ENCODE measurements at places on chromosomes 3 and 15. TPM values are rescaled to one million over a fixed set of nuclear protein-coding genes. Genes with fewer than 3 reads are reported as not detected.

DNA sequence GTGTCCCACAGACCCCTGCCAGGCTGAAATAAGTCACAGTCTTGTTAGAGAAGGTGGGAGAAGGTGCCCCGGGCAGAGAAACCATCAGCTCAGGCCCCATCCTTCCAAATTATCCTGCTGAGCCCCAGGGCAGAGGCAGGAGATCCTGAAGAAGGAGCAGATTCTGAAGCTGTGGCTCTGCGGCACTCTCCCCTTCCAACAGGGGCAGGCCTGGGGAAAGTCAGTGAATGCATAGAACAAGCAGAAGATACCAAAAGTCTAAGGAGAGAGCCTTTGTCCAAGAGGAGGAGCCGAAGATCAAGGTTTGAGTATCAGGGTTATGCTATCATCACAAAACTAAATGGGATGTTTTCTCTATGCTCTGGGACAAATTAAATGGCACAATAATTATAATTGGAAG, 249.3 kb downstream of the XXYLT1 start:
- no peaks in the 10 kb centered on the region for H3K27me3 ChIP-seq
- H3K4me1 ChIP-seq, result no peaks in the 10 kb centered on the region
- no peak for DNase-seq
- no peaks in the 10 kb centered on the region for H3K36me3 ChIP-seq
- no peak overlapping the region for H3K4me3 ChIP-seq

DNA sequence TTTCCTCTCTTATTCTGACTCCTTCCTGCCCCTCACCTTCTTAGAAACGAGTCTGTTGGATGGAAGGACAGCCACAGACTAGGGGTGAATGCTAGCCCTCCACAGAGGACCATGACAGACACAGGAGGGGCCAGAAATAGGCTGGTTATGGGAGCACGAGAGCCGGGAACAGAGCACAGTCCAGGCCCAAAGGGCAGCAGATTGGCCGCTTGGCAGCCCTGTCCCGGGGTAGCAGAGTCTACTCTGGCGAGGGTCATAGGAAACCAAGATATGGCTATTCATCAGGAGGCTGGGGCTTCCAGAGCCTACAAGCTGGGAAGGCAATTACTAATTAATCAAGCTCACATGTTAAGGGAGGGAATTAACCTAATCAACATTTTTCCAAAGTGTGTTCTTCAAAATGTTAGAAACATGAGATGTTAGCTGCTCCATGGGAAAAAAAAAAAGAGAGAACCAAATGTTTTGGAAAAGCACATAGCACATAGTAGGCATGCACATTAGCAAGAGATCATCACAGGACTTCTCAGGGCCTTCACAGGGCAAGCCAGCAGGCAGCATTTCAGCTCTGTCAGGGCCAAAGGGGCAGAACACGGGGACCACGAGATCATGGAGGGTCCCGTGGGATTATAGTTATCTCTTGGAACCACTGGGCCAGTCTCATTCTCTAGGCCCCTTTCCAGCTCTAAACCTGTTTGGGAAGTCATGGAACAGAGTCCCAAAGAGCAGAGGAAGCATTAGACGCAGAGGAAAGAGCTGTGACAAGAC, 13.3 kb downstream of the SEMA3G start:
- H3K36me3 ChIP-seq, result no peaks in the 10 kb centered on the region
- H3K4me1 ChIP-seq, result no peaks in the 10 kb centered on the region
- DNase-seq, result no peak
- no peaks in the 10 kb centered on the region for H3K27me3 ChIP-seq

DNA sequence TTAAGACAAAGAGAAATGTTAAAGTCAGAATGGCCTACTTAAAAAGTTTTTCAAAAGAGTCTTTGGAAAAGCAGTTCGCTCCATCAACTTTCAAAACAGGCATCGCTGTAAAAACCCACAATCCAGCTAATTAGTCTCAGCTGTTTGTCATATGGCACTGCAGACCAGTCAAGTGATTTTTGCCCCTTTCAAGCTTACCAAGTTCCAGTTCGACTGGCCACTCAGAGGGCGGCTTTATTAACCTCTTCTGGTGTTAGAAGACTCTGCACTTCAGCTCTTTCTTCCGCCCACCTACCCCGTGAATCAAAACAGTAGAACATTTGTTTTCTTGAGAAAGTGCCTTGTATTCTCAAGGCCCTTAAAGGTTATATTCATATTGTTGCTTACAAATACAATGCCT, 19.3 kb downstream of the RAB27A start:
- DNase-seq, result no peak
- H3K36me3 ChIP-seq, result no peaks in the 10 kb centered on the region
- no peak overlapping the region for H3K27ac ChIP-seq
- peaks cover 82% of the 10 kb centered on the region for H3K4me1 ChIP-seq
- H3K4me3 ChIP-seq, result no peak overlapping the region
- H3K27me3 ChIP-seq, result no peaks in the 10 kb centered on the region

DNA sequence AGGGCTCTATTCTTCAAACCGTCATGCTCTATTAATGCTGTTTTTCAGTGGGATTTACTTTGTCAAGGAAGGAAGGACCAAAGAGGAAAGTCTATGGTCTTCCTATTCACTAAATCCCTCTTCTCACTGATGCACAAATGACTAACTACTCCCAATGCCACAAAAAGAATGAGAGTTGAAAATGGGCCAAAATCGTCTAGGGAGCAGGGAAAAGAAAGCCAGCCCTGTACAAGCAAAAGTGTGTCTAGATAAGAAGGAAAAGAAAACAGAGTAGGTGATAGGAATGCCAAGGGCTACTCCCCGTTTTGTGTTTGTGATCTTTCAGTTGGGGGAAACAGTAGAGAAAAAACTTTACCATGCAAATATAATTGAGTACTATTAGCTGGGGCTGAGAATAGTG, 97.2 kb upstream of the TMCO5A start:
- no peak overlapping the region for H3K4me3 ChIP-seq
- H3K36me3 ChIP-seq, result no peaks in the 10 kb centered on the region
- no peaks in the 10 kb centered on the region for H3K27me3 ChIP-seq

DNA sequence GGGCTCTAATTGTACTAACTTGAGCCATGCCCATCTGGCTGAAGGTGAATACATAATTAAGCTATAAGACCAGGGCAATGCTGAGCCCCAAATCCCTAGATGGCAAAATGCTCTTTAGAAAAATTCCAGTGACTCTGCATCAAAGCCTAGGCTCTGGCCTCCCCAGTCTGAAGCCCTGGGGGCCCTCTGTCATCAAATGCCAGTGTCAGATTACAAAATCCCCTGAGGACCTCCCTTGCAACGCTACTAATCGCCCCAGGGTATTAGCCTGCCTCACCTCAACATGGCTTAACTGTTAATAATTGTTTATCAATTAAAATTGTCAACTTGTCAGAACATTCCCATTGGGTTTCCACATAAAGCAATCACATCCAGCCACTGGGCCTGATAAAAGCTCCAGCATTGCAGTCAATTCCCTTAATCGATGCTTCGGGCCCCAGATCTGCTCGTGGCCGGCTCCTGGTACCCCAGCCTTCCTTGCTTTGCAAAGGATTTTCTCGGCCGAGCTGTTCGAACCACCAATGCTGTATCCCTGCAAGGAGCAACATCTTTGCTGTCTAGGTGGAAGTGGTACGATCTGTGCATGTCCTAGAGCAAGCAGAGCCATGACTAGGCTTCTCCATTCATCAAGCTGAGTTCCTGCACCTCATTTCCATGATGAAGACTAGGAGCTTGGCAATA, 151.7 kb downstream of the MEGF11 start:
- H3K27ac ChIP-seq, result no peak overlapping the region
- no peaks in the 10 kb centered on the region for H3K4me1 ChIP-seq
- no peaks in the 10 kb centered on the region for H3K36me3 ChIP-seq
- no peak for DNase-seq

GRCh38 chr3:87233805-87234204, 6.7 kb downstream of the CHMP2B start:
- peaks cover 12% of the 10 kb centered on the region for H3K4me1 ChIP-seq
- H3K4me3 ChIP-seq, result no peak overlapping the region
- H3K27ac ChIP-seq, result no peak overlapping the region
- no peak for DNase-seq
- peaks cover 4% of the 10 kb centered on the region for H3K36me3 ChIP-seq

DNA sequence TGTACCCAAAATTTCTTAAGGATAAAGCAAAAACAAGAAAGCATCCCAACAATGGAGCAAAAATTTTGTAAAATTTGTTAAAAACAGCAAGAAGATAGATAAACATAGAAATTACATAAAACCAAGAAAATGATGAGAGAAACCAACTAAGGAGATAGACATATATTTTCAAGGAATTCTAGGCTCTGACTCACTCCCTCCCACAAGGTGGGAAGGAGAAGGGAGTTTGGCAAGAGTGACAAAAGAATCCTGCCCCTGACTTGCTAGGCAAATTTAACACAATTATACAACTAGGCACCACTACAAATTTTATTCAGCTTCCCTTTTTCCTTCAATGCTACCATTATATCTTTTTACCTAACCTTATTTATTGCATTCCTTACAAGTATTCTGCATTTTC, 70.9 kb downstream of the MYO9A start:
- H3K4me3 ChIP-seq, result no peak overlapping the region
- no peaks in the 10 kb centered on the region for H3K36me3 ChIP-seq
- no peaks in the 10 kb centered on the region for H3K4me1 ChIP-seq
- DNase-seq, result no peak

DNA sequence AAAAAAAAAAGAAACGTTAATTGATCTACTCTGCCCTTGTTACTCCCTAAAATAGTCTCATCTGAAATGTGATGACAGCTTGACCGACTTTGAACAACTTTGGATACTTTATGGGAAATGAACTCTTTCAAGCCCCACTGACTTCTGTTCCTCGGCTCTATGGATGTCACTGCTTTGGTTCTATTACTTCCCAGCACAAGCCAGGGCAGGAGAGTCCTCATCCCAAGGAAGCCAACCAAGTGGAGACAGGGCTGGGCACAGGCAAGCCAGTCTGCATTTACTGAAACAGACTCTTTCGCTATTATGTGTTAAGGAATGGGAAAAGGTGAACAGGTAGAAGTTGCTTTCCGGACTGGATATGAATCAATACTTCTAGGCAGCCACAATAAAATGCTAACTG, 444.0 kb downstream of the FOXP1 start:
- no peak for DNase-seq
- no peaks in the 10 kb centered on the region for H3K27me3 ChIP-seq
- peaks cover 38% of the 10 kb centered on the region for H3K4me1 ChIP-seq
- no peaks in the 10 kb centered on the region for H3K36me3 ChIP-seq

DNA sequence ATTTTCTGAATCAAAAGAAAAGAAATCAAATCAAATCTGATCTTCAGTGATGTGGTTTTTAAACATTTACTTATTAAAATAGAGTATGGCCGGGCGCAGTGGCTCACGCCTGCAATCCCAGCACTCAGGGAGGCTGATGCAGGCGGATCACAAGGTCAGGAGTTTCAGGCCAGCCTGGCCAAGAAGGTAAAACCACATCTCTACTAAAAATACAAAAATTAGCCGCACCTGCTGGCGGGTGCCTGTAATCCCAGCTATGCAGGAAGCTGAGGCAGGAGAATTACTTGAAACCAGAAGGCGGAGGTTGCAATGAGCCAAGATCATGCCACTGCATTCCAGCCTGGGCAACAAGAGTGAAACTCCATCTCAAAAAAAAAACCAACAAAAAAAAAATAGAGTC, 169.1 kb downstream of the ULK4 start:
- H3K4me3 ChIP-seq, result no peak overlapping the region
- no peaks in the 10 kb centered on the region for H3K4me1 ChIP-seq
- DNase-seq, result no peak
- H3K27me3 ChIP-seq, result no peaks in the 10 kb centered on the region
- no peaks in the 10 kb centered on the region for H3K36me3 ChIP-seq
- H3K27ac ChIP-seq, result no peak overlapping the region

The PLA2G4D gene
- not detected for total RNA-seq

The C3orf70 gene
- not detected for total RNA-seq

The AMT gene
- total RNA-seq, result 1.3 TPM

The GABRG3 gene
- total RNA-seq, result not detected

The P3H2 gene
- not detected for total RNA-seq
